ENCODE measurements at places on chromosomes 2 and 18.

GRCh38 chr2:214492608-214493007 lies 81.8 kb downstream of the VWC2L start:
- no peak for DNase-seq

DNA sequence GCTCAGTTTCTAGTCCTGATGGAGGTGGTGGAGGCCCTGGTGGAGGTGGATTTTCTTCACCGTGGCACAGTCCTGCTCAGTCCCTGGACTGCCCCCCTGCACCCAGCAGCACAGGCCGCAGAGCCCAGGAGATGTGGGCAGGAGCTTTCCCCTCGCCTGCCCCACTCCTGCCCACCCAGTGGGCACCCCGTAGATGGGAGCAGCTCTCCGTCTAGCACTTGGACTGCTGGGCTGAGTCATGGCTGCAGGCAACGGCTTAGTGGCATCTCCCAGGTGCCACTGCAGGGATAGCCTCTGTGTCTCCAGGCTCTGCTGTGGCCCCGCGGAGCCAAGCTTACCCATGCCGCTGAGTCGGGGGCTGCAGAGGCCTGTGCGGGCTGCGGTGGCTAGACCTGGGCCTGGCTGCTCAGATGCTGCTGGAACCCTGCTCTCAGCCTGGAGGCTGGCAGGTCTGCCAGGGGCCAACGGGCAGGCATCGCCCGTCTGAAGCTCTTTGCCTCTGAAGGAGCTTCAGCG lies 92.3 kb upstream of the CTDP1 start:
- DNase-seq: no peak

DNA sequence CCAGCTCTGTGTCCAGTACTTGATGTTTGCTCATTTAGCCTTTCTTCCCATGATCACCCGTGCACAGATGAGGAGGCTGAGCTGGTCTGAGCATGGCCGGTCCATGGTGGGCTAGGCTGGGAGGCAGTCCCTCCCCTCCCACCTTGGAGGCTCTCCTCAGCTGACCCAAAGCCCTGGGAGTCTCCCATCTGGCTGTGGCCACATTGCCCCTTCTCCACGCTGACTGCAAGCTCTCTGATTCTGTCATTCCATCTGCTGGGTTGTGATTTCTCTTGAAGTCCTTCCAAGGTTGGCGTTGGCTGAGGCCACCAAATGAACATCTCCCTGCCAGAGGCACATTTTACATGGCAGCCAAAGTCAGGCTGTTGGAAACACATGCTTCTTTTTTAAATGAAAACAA lies 44.0 kb downstream of the ACKR3 start:
- DNase-seq: no peak

DNA sequence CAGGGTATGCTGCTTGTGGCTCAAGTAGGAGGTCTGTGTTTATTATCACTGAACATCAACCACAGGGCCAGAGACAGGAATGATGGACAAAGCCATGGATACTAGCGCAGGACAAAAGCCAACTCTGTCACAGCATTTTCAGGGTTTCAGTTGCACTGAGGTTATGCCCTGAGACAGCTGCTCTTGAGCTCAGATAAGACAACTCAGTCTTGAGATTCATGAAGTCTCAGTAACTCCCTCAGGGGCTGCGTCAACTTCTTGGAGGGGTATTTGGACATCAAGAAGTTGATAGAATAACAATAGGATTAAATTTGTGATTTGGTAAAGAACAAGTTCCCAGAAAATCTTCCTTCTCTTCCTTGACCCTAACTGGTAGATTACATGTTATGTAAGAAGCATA lies 287.0 kb upstream of the SLC14A2 start:
- no peak for DNase-seq

DNA sequence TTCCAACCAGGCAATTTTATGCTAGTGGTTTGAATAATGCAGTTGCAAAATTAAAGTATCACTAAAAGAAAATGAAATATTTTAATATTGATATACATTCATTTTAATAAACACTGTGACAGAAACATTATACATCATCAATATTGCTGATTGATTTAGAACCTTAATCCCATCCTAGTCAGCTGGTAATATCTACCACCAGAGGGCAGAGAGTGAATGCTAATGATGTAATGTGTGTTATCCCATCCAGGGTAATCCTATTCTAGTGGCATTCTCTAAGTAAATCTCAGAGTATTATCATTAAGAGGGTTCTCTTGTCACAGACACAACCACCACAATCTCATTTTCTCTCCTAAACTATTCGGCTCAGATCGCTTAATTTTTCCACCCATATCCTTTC lies 477.4 kb downstream of the CPS1 start:
- DNase-seq: no peak

DNA sequence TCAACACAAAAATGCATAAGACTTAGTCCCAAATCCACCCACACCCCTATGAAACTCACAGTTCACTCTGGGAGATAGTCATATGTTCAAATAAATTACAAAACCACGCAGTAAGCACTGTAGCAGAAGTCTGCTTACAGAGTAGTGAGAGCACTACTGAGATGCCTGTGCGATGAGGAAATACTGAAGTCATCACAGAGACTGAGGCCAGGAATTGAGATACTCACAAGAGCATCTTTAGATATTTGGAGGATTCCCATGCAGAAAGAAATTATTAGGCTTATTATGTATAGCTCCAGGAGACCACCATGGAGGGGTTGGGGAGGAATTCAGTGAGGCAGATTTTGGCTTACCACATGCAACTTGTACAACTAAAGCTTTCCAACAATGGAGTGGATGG lies 82.3 kb downstream of the ANTXR1 start:
- no peak for DNase-seq

DNA sequence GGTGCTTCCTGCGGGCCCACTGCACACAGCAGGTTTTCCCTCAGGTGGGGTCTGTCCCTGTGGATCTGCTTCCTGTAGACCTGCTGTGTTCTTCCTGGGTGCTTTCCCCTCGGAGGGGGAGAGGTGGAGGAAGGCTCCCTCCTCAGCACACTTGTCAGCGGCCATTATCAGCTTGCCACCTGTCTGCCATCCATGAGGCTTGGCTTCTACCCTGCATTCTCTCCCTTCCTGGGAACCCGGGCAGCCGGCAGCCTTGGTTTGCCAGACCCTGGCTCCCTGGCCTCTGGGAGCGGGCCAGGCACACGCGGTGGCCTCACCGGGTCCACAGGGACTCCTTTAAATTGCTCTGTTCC lies 58.5 kb downstream of the INPP5D start:
- no peak for DNase-seq

DNA sequence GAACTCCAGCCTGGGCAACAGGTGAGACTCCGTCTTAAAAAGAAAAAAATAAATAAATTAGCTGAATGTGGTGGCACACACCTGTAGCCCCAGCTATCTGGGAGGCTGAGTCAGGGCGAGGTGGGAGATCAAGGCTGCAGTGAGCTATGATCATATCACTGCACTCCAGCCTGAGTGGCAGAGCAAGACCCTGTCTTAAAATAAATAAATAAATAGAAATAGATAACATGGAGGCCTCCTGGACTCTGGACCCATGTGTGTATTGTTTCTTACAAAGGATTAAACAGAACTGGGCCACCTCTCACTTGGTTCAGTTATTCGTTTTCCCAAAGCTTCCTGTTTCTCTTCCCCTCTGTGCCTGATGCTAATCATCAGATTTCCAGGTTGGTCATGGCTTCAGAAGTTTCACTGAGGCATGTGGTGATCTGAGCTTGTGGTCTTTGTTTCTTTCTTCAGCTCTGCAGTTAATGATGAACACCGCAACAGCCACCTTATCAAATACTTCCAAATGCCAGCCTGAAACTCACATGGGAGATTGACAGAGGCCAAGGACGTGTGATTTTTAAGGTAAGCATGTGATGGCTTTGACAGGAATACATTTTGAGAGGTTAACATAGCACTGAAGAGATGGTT lies 83.3 kb upstream of the MAP4K4 start:
- no peak for DNase-seq

DNA sequence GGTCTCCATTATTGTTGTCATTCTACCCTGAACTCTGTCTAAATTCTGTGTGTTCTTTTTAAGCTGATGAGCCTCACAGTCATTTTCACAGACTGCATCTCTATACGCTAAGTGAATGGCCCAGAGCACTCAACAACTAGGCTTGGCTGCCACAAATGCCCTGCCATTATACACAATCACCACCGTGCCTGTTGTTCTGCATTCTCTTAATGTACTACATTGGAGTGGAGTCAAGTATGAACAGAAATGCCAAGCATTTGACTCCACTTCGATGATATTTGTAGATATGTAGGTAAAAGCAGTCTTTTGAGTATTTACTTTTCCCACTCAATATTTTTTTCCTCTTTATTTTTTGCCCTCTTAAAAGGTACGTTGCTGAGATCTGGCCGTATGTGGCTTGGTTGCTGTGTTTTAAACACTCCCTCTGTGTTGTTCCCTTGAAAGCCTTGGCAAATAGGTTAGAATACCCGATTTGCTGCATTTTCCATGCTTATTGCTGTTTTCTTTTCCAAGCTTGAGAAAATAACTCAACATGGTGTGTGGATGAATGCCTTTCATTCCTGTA lies 36.2 kb upstream of the TMEFF2 start:
- DNase-seq: no peak

GRCh38 chr2:95390272-95390880 lies 12.1 kb upstream of the FAHD2A start:
- DNase-seq: no peak

GRCh38 chr2:193469251-193469650 lies 1274.5 kb upstream of the TMEFF2 start:
- DNase-seq: no peak

GRCh38 chr2:61769093-61769675 lies 84.7 kb downstream of the FAM161A start:
- no peak for DNase-seq

DNA sequence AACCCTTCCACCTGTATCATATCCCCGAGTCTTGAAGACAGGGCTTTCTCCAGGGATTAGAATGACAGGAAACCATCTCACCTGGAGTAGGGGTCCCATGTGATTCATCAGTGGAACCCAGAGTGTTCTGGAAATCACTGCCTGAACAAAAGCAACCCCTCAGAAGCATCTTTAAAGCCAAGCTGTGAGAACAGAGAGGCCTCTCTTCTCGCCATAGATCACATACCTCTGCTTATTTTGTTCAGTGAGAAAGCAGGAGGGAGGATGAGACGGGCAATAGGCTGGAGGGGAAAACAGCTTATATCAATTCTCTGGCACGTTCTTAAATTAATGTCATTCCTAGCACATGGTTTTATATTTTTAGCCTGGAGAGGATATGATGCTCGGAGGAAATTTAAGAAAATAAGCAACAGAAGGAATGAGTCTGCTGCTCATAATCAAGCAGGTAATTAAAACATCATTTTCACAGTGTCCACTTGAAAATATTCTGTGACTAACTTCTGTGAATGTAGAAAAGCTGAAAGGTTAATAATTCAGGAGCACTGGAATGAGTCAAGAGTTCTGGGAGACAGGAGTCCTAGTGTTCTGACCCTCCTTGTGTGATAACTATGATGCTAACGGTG lies 213.6 kb upstream of the SP5 start:
- no peak for DNase-seq

DNA sequence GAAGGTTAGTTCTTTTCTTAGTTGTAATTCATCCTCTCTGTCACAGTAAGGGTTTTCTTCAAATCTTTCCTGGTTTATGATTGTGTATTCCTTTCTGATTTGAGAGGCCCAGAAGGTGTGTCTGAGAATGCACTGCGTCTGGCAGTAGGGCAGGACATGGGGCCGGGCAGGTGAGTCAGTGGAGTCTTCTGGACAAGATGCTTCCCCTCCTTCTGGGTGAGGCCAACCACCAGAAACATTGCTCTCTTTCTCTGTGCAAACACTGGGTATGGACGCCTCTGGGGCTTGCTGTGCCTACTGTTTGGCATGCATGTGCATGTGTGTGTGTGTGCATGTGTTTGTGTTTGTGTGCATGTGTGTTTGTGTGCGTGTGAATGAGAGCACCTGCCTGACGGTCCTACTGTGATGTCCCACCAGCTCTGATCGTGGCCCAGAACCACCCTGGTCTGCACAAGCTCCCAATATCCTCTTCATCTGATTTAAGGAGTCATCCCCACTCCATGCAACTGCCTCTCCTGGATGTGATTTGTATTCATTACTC lies 93.2 kb upstream of the DLX2 start:
- no peak for DNase-seq

GRCh38 chr2:227163998-227164762 lies at the start of the genes COL4A3 and COL4A4:
COL4A3 (plus strand) TSS chr2:227164624; CDS start chr2:227164727, 103 bp downstream.
COL4A4 (minus strand) TSS chr2:227164205; CDS start chr2:227147483, 16,722 bp downstream.
- no peak for DNase-seq

DNA sequence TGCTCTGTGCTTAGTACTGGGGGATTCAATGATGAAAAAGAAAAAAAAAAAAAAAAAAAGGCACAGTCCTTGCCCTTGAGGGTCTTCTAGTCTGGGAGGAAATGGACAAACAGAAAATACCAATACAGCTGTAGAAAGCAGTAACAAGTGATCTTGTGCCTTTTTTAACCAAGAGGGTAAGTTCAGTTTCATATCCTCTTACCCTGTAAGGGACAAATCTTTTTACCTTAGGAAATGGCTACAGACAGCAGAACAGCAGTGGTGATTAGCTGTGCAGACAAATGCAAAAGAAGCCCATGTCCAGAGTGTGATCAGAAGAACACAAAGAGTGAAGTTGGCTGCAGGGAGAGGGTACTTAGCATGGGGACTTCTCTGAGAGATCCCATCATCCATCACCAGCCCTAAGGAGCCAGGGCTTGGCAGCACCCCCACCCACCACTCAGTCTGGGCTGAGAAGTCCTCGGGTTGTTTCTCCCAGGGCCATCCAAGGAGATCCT lies 102.9 kb downstream of the ALPK2 start:
- no peak for DNase-seq

GRCh38 chr2:228352048-228352447 lies 170.6 kb upstream of the SPHKAP start:
- DNase-seq: no peak

GRCh38 chr2:220353897-220354296 lies 726.5 kb downstream of the SLC4A3 start:
- DNase-seq: no peak

GRCh38 chr2:220503431-220503830 lies 876.0 kb downstream of the SLC4A3 start:
- no peak for DNase-seq

- DNase-seq: no peak
Observed at GRCh38 chr18:70372450-70373041, 83.7 kb downstream of the SOCS6 start.

- no peak for DNase-seq
Observed at GRCh38 chr18:9038277-9038871, 64.1 kb upstream of the NDUFV2 start.

- DNase-seq: no peak
Observed at GRCh38 chr18:50788284-50788683, 31.5 kb downstream of the MRO start.

- DNase-seq: no peak
Observed at GRCh38 chr18:49901862-49902340, 88.6 kb upstream of the ACAA2 start.

- DNase-seq: no peak
Observed at GRCh38 chr18:47795434-47795814, 135.0 kb downstream of the SMAD2 start.

Data from brain pericyte (primary cell).